ENCODE measurements at places on chromosomes 2 and 18.
A peak's percentile ranks its signal among the peaks of the same experiment; 100 is the strongest.

GRCh38 chr2:102238039-102238756 lies 51.4 kb downstream of the IL1RL2 start:
- DNase-seq, result no peak

GRCh38 chr2:183919167-183919566 lies 679.2 kb upstream of the ZNF804A start:
- DNase-seq, result no peak

- DNase-seq, result no peak
These were observed 106.4 kb downstream of the NDUFA10 start for GRCh38 chr2:239918749-239919148.

DNA sequence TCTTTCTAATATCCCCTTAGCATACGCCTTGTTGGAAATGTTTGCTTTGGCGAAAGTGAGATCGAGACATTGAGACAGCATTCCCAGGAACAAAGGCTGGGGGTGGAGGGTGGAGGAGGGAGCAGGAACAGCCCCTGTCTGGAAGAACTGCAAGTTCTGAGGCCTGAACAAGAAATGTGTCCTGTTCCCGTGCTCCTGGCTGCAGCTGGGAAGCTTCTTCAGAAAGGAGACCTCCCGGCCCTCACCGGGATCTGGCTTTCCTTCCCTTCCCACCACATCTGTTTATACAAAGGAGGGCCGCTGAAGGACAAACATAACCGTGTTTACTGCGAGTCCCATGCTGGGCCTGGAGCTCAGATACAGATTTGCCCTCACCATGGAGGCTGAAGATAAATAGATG lies 35.9 kb downstream of the AFF3 start:
- peak; percentile 48 for DNase-seq

DNA sequence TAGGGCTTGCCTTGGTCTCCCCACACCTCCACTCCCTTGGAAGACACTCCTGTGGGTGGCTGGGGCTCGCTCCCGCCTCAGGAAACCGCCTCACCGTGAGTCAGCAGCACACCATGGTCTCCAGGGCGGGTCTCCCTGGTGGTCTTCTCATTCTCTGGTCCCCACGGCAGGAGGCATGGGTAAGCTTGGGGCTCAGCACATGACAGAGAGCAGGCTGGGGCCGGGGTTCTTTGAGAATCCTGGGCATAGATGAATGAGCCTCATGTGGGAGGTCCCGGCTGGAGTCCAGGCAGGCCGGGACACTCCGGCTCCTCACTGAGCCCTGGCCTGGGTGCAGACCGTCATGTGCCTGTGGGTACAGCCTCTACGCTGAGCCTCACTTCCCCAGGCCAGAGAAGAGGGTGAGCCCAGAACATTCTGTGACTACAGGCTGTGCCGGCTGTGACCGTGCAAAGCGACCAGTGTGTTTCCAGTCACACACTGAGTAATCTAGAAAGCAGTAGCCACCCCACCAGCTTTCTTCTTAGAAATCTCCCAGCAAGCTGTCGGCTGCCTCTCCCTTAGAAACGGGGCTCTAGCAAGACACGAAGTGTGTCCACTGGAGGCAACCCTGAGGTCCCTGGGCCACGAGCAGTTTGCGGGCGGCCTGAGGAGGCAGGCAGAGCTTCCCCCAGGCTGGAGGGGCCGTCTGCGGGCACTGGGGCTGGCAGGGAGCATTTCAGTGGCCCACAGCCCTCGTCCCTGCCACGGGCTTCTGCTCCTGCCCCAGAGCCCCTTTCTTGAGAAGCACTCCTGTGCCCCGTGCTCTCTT lies 93.1 kb downstream of the RHOB start:
- no peak for DNase-seq

GRCh38 chr2:178829299-178829960 lies 22.2 kb upstream of the TTN start:
- peak; percentile 48 for DNase-seq

GRCh38 chr18:48882379-48882778 lies 68.4 kb downstream of the SMAD7 start:
- no peak for DNase-seq

- DNase-seq, result no peak
These were observed 3.8 kb upstream of the ALS2 start for GRCh38 chr2:201784563-201784962.

DNA sequence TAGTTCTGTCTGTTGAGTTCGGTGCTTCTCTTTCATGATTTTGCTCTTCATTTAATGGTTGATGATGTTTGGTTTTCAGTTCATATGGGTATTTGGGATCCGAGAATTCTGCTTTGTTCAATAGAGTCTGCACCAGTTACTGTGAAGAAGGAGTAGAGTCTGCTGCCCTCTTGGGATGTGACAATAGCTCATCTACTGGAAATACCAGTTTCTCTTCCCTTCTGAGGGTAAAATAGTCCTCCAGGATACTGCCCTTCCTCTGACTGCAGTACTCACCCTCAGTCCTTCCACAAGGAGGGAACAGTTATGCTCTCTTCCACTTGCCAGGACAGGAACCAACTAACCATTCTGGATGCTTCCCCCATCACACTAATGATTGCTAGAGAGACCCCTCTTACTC lies 12.5 kb upstream of the TNFAIP6 start:
- DNase-seq, result no peak

DNA sequence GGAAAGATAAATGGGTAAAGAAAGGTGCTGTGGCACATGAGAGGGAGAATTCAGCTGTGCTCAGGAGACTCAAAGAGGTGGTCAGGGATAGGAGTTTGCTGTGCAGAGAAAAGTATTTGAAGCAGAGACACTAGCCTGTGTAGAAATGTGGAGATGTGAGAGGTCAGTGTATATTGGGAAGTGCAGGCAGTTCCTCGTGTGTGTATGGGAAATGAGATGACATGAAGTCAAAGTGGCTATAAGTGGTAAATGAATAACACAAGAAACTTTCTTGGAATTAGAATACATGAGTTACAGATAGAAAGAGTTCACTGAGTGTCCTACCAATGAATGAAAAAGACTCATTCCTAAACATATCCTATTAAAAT lies 11.6 kb downstream of the MAP3K20 start:
- DNase-seq, result no peak

DNA sequence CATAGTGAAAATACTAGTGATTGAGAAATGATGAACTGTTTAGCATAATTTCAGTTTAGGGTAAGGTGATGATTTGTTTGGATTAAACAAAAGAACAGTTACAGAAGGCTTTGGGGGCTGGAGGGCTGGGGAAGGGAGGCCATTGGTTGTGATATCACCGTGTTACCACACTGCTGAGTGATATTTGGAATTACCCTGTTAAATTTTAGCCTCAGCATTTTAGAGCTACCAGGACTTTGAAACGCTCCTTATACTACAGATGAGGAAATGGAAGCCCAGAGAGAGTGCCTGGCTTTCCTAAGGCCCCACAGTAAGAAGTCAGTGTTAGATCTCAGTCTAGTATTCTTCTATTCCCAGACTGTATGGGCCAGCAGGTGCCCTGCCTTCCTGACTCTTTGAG lies 15.6 kb downstream of the ARHGEF33 start:
- DNase-seq, result no peak

- DNase-seq, result no peak
These were observed 16.4 kb downstream of the MAL start for GRCh38 chr2:95041824-95042442.

DNA sequence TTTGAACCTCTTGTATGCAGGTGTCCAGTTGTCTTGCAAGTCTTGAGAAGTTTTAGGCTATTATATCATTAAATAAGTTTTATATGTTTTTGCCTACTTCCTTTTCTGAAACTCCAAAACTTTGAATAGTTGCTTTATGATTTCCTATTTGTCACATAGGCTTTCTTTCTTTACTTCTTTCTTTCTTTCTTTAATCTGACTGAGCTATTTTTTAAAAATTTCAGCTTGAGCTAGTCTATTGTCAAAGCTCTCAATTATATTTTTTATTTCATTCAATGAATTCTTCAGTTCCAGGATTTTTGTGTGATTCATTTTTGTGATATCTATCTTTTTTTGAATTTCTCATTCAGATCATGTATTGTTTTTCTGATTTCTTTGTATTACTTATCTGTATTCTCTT lies 102.1 kb upstream of the TMEM178A start:
- no peak for DNase-seq

GRCh38 chr2:176150584-176151441 lies 537 bp upstream of the HOXD4 start:
- no peak for DNase-seq

DNA sequence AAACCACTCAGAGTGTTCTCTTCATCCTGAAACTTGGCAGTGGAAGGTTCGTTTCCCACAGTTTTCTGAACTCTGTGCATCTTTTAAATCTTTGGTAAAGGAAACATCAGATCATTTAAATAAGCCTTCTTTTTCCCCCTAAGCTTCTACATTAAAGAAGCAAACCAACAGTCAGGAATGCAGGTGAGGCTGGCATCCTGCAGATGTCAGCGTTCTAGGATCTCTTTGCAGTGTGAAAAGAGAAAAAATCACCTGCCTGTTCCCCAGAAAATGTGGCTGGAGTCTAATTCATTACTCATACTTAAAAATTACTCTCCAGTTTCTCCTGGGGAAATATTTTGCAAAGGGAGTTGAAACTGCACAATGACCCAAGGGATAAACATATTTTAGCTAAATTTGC lies 64.5 kb upstream of the ZCCHC2 start:
- DNase-seq, result no peak

- no peak for DNase-seq
These were observed 370.8 kb downstream of the TMEM182 start for GRCh38 chr2:103132536-103133217.

DNA sequence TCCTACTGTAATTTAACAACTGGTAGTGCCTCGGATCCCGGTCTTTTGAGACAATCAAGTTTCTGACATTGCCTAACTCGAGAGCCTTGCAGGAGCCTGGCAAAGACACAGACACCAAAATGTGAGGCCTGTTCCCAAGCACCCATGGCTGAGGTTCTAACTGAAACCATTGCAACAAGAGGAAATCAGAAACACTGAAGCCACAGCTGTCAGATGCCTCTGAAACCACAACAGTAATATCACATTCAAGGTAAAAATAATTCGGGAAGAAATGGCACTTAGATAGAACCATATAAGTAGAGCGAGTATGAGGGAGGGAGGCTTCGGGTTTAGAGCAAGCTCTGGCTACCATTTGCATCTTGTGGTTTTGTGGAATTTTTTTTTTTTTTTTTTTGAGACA lies 285.9 kb downstream of the FBXO15 start:
- no peak for DNase-seq

GRCh38 chr2:234534515-234534914 lies 37.6 kb upstream of the ARL4C start:
- no peak for DNase-seq

DNA sequence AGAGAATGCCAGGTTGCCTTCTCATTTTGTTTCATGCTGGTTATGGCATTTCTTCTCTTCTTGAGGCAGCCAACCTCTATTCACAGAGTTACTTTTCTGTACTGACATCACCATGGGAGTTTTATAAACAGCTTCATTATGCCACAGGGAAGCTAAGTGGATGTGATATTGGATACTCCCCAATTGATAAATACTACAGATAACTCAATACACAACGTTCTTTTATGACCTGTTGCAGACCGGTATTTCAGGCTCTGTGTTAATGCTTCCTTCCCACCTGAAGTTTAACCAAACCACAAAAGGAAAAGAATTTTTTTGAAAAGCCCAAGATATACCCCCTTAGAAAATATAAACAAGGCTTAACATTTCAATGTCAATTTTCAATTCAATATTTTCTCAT lies 258.3 kb upstream of the SOX11 start:
- DNase-seq, result no peak

DNA sequence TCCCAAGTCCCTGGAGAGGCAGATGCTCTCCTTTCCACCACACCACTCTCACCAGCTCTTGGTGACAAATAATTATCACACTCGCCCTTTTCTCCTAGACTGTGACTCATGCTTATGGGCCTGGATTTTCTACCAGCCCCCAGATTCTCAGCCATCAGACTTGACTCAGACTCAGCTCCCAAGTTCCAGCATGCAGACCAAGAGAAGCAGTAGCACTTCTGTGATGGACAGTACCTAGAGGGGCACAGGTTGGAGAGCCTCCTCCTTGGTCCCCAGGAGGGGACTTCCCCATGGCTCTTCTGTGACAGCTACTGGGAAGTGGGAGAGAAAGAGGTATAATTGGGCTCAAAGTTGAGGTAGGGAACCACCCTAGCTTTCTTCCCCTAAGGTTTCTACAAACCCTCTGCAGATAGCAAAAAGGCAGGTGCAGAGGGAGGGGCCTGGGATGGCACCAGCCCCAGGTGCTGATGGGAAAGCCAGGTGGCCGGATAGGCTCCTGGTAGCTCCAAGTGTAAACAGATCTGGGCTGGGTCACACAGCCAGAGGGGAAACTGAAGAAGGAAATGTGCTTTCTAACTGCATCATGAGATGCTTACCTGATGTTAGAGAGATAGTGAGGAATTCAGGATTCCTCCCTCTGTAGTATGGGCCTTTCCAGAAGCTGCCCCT lies 4.1 kb downstream of the TCF23 start:
- DNase-seq, result peak; percentile 67

DNA sequence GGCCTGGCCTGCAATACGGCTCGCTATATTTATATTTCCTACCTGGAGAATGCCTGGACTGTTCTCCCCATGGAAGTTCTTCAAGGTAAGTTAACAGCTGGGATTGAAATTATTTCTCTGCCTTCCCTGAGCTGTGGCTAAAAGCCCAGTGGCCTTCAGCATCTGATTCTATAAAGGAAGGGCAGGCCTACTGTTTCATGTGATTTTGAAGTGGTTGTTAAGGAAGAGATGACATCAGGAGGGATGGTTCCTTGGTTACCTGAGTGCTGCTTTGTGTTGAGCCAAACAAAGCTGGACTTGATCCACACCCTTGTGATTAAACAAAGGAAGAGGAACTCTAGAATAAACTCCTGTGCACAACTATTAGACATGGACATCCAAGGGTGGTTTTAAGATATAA lies 61.6 kb downstream of the MFSD6 start:
- peak; percentile 95 for DNase-seq

DNA sequence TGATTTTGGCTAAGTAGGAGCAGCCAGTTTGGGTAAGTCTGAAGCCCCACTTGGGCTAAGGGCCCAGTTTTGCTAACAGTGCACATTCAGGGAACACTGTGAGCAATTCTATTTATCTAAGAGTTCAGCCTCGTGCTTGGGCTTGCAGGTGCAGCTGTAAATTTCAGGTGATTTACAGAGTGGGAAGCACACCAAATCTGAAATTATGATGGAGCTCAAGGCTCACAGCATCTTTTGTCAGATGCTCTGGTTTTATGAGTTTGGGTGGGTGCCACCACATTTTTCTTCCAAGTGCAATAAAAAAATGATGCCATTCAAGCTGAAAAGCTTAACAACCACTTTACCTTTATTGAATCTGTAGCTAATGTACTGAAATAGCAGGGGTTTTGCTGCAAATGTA lies 671.2 kb downstream of the LRRTM4 start:
- DNase-seq, result peak; percentile 45

GRCh38 chr2:76579911-76580310 lies 869.2 kb upstream of the GCFC2 start:
- no peak for DNase-seq

DNA sequence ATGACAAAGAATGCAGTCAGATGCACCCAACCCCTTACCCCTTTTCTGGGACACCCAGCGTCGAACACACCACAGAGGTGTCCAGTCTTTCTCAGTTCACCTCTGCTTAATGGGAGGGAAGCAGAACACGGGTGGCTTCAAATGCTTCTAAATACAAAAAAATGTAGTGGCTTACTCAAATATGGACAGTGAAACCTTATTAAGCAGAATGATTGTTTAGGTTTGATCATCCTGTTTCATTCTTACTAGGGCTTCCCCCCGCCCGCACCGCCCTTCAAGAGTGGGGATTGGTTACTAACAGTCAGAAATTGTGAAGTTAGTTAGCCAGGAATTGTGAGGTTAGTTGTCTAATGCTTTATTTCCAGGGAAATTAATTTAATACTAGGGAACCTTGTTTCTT lies 21.6 kb downstream of the ATG16L1 start:
- DNase-seq, result no peak

GRCh38 chr2:186891185-186891621 lies 42.2 kb upstream of the ZSWIM2 start:
- no peak for DNase-seq

GRCh38 chr2:100840519-100840918 lies 20.6 kb downstream of the NPAS2 start:
- DNase-seq, result no peak
